ENCODE measurements at places on chromosomes 3 and 15.

GRCh38 chr3:159964166-159964973, 24.3 kb upstream of the IL12A start:
- no peak for DNase-seq

GRCh38 chr3:28250999-28251398, 9.6 kb downstream of the CMC1 start:
- DNase-seq: no peak

GRCh38 chr3:195133462-195133861, 137.5 kb downstream of the XXYLT1 start:
- peak; percentile 16 for DNase-seq

GRCh38 chr15:31402003-31402402, 75.4 kb downstream of the KLF13 start:
- DNase-seq: no peak

- DNase-seq: no peak
Measured at GRCh38 chr15:100926971-100927756, 8.0 kb downstream of the LRRK1 start.

DNA sequence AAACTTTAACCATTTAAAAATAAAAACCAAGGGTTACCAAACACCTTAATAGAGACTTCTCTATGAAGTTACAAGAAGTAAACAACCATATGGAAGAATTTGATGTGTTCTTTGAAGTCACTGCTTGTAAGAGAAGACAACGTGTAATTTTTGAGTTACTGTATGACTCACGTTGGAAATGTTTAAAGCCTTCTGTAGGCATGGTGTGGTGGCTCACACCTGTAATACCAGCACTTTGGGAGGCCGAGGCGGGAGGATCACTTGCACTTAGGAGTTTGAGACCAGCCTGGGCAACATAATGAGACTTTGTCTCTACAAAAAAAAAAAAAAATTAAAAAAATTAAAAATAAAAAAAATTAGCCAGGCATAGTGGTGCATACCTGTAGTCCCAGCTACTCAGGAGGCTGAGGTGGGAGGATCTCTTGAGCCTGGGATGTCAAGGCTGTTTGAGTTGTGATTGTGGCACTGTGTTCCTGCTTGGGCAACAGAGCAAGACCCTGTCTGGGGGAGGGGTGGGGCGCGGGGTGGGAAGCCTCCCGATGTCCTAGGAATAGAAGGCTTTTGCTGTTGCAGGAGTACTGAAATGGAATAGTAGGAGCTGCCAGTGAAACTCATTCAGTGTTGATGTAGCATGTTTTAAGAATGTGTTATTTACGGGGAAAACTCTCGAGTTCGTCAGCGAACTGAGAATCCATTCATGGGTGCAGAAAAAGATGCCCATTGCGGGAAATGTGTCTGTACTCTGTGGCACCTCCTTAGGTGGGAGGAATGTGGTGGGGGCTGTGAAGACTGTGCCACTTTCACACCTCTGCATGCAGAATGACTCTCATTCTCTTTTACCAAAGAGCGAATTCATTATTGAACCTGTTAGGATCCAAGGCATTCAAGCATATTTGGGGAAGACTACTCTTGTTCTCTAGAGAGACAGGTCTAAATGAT, 134.2 kb downstream of the FNDC3B start:
- no peak for DNase-seq

GRCh38 chr3:29593802-29594201, 312.9 kb downstream of the RBMS3 start:
- DNase-seq: no peak

- no peak for DNase-seq
Measured at GRCh38 chr3:50657816-50658215, 16.9 kb upstream of the DOCK3 start.

DNA sequence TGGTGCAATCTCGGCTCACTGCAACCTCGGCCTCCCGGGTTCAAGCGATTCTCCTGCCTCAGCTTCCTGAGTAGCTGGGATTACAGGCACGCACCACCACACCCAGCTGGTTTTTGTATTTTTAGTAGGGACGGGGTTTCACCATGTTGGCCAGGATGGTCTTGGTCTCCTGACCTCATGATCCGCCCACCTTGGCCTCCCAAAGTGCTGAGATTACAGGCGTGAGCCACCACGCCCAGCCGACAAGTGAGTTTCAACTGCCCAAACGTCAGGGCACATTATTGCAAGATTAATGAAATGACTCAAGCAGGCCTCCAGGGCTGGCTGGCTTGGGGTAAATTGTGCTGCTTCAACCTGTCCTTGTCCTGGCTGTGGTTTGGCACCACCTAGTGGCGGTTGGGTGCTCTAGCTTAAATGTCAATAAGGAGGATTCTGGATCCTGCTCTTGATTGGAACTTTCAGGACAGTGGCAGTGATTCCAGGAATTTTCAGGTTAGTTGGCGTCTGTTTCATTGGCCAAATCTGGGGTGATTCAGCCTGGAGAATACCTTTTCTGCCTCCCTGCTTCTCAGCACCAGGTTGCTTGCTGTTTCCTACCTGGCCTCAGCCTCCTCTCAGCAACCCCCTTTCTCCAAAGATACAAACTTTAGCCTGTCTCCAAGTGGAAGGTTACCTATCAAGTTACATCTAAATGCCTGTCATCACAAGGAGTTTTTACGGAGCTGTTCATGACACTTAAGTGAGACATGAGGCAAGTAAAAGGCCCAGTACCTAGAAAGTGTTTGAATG, 32.4 kb upstream of the SACM1L start:
- DNase-seq: peak; percentile 87

GRCh38 chr15:34365836-34366235, 1.2 kb downstream of the LPCAT4 start:
- DNase-seq: no peak

- DNase-seq: no peak
Measured at GRCh38 chr15:93603550-93603949, 514.5 kb upstream of the RGMA start.

- DNase-seq: no peak
Measured at GRCh38 chr3:43950775-43951174, 260.0 kb downstream of the ABHD5 start.

- no peak for DNase-seq
Measured at GRCh38 chr15:67253549-67254237, 768 bp downstream of the AAGAB start.

- no peak for DNase-seq
Measured at GRCh38 chr3:144915202-144915601, 943.6 kb downstream of the DIPK2A start.

GRCh38 chr15:56749982-56750381, 16.7 kb upstream of the ZNF280D start:
- DNase-seq: no peak

DNA sequence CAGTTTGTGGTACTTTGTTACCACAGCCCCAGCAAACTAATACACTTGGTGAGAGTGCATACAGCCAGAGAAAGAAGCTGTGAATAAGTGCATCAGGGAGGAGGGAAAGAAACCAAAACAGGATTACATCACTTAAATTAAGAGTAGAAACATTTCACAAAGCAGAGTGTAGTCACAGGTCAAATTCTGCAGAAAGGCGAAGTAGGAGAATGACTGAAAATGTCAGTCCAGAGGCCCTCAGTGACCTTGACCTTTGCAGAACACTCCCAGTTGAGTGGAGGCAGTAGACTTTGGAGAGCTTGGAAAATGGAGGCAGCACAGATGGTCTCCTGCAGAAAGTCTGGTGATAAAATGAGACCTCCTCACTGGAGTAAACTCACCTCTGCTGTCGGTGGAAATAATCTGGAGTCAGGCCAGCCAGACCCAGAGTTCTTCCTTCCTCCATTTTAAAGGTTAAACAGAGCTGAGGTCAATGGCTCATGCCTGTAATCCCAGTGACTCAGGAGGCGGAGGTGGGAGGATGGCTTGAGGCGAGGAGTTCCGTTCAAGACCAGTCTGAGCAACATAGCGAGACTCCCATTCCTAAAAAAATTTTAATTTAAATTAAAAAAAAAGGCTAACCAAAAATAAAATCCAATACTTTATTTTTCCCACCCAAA, 5.0 kb downstream of the CD86 start:
- no peak for DNase-seq

DNA sequence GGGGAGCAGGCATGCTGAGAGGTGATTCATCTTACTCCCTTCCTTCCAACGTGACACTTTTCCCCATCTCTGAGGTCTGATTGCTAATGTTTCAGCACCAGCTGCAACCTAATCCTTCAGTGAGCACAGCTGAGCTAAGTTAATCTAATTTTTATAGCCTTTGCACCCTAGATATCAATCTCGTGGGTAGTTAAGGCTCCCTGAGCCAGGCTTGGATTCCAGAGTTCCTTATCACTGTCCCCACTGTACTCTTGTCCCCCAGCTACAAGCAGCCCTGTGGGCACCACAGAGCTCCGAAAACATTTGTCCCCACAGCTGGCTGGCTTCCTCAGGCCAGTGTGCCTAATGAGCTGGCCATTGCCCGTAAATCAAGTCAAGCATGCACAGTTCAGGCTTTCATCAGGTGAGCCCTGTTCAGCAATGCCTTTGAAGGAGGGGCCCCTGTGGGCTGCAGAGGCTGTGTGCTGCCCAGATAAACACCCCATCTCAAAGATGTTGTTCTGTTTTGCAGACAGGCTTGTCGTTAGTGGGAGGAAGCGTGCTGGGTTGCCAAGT, 376.9 kb upstream of the RASGRP1 start:
- no peak for DNase-seq

GRCh38 chr3:127448671-127449070, 141.9 kb downstream of the TPRA1 start:
- DNase-seq: no peak

DNA sequence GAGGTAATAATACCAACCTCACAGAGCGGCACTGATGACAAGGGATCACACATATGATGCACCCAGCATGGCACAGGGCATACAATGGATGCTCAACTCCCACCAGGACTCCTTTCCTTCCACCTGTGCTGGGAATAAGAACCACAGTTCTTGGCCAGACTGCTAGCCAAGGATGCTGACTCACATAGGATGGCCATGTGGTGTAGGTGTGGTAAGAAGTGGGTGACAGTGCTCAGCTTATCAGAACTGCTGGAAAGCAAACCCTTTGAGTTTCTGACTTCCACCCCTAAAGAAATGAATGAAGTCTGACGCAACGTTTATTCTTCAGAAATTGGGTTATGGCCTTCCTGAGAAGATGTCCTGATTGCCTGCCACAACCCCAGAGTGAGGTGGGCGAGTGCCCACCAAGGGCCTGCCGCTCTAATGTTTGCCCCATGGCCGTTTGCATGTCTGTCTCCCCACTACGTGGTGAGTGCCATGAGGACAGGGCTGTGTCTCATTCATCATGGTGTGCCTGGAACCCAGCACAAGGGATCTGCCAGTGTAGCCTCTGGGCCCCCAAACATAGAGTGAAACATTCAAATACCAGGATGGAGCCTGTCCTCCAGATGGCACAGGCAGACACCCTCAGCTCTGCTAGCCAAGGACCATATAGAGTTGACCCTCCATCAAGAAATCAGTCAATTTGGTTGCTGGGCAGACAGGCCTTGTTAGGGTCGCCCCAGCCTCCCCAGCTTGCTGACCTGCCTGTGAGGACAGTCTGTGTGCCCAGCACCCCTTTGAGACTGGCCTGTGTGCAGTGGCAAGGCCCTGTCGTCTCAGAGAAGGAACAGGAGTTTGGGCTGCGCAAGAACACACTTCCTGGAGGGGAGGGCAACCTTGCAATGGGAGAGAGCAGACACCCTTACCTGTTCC, 57.6 kb upstream of the SLCO2A1 start:
- no peak for DNase-seq

DNA sequence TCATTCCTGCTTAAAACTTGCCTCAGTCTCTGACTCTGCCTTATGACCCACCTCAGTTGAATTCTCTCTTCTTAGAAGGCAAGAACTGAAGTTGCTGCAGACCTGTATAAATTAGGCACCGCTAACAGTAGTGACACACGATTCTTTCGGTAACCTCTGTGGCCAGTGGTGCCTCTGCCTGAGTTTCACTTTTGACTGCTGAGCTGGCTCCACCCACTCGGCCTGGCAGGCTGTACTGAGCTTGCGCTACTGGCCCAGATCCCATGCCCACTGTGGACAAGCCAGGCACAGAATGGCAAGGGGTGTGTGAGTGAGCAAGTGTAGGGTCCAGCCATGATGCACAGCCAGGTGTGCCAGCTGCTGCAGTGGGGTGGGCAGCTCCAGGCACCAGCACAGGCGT, 19.1 kb upstream of the EIF1B start:
- no peak for DNase-seq

GRCh38 chr15:40301467-40302179, 6.1 kb downstream of the PLCB2 start:
- DNase-seq: no peak

- no peak for DNase-seq
Measured at GRCh38 chr3:21449738-21450137, 301.3 kb downstream of the ZNF385D start.

DNA sequence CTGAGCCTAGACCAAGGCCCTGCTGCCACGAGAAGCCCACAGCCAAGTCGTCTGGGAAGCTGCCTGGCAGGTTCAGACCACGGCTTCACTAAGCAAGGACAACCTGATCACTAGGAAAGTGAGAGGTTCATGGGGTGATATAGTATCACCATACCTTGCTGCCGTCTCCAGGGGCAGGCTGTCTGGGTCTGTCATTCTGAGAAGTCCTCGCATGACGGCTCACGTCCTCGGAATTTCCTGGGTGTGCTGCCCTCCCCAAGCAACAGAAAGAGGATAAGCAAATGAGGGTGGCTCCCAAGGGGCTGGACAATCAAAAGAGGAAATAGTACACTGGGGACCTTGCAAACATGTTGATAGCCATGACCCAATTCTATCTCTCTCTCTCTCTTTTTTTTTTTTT, 207.4 kb upstream of the IGF1R start:
- no peak for DNase-seq

DNA sequence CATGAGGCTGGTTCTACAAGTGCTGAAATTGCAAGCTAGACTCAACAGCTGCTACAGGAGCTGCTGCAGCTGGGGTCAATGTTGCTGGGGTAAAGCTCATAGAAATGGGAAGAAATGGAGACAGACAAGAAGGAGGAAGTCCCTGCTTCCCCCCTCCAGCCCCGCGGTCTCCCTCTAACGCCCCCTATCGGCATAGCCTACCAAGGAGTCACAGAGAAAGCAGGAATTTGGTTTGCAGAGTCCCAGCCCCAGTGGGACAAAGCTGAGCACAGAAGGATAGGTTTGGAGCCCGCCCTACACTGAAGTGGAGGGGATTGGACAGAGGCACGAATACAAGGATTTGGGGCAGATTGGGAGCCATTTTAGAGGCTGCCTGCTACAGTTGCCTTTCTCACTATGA, 176.9 kb upstream of the ANKRD28 start:
- no peak for DNase-seq

- no peak for DNase-seq
Measured at GRCh38 chr3:122000936-122001605, 21.0 kb downstream of the ILDR1 start.

- DNase-seq: no peak
Measured at GRCh38 chr3:48128774-48129173, 59.4 kb downstream of the CDC25A start.

- no peak for DNase-seq
Measured at GRCh38 chr3:15638193-15638890, 36.8 kb downstream of the BTD start.

DNA sequence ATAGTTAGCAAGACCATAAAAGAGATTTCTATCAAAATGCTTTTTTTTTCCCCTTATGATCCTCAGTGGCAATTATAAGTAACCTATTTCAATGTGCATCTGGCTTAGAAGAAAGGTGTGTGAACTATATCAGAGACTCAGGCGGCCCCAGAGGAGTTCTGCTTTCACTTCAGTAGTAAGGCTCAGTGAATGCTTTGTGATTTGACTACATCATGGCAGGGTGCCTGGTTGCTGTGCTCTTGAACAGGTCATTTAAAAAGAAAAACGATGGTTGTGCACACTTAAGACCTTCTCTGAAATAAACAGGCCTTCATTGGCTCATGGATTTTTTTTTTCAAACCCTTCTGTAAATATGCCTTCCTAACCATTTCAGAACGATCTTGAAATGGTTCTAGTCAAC, 400.4 kb upstream of the RARB start:
- DNase-seq: no peak

GRCh38 chr3:42451546-42452230, 41.3 kb upstream of the LYZL4 start:
- no peak for DNase-seq

All from stimulated activated CD4-positive, alpha-beta T cell treated with anti-CD3 and anti-CD28 coated beads, Interleukin-2, amount 100 ng/mL, for 48 hours (primary cell).